ENCODE measurements at places on chromosomes 5 and 9.

DNA sequence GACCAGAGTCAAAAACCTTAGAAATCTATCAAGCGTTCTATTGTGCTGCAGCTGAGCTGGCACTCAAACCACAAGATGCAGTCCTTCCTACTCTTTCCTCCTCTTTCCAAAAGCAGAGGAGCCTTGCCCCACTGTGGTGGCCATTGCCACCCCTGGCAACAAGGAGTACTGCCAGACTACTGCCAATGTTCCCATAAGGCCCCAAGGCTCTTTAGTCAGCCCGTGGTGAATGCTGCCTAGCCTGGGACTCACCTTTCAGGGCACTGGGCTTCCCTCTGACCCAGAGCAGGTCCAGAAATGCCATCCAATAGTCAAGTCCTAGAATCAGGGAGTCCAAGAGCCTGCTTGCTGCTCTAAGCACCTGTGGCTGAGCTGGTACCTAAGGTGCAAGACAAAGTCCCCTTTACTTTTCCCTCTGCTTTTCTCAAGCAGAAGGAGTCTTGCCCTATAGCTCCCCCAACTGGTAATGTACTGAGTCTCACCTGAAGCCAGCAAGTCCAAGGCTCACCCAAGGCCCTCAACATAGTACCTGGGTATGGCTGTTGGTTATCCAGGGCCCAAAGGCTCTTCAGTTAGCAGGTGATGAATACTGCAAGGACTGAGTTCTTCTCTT lies 219.4 kb downstream of the ATPSCKMT start:
- no peak for DNase-seq

GRCh38 chr5:95583992-95584391 lies 29.1 kb downstream of the ARSK start:
- DNase-seq: no peak

- DNase-seq: no peak
Measured at GRCh38 chr9:4116071-4116581, 183.7 kb downstream of the GLIS3 start.

- no peak for DNase-seq
Measured at GRCh38 chr9:131442351-131442750, 48.5 kb downstream of the PRRC2B start.

DNA sequence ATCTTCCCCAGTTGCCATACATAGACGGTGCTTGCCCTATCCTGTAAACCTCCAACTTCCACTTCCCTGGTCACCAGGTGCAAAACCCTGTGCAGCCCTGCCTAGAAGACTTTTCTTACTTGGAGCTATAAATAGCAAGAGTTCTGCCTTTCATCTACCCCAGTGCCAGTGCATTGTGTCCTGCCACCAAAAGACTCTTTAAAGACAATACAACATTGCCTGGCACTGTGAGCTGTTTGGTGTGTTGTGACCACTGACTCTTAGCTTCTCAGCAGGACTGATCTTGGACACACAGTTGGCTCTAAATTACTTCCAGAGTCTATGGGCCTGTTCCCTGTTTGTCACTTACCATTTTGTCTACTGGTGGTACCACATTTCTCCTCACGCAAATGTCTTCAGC lies 608.1 kb downstream of the CDH9 start:
- no peak for DNase-seq

DNA sequence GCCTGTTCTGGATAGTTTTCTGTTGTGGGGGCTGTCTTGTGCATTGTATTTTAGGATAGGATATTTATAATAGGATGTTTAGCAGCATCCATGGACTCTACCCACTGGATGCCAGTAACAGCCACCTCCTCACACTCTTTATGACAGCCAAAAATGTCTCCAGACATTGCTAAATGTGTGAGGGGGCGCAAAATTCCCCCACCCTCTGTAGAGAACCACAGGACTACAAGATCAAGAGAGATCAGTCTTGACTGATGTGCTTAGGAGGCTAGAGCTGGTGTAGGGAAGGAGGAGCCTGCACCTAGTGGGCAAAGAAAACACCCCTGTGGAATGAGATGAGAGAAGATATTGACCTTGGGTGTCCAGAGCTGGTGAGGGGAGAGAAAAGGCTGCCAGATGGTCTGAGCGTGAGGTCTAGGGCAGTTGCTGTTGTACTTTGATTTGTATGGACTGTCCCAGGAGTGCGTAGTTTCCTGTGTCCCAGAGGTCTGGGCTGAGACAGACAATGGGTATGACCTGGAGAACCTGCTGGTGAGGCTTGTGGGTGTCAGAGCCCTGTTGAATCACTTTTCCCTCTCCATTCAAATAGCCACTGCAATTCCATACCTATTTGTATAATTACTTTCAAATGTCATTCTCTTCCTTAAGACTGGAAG lies 16.3 kb downstream of the DAPK1 start:
- no peak for DNase-seq

- no peak for DNase-seq
Measured at GRCh38 chr5:122929001-122929400, 83.6 kb downstream of the SNX24 start.

GRCh38 chr9:69173891-69174615 lies at the start of gene TJP2:
Gene TJP2 (plus strand): TSS chr9:69174277. CDS start chr9:69174373, 96 bp downstream.
- peak; percentile 1 for DNase-seq

- no peak for DNase-seq
Measured at GRCh38 chr5:179680780-179681401, at the start of gene CBY3. Gene CBY3 (minus strand): TSS chr5:179681034. CDS start chr5:179680918, 116 bp downstream.

DNA sequence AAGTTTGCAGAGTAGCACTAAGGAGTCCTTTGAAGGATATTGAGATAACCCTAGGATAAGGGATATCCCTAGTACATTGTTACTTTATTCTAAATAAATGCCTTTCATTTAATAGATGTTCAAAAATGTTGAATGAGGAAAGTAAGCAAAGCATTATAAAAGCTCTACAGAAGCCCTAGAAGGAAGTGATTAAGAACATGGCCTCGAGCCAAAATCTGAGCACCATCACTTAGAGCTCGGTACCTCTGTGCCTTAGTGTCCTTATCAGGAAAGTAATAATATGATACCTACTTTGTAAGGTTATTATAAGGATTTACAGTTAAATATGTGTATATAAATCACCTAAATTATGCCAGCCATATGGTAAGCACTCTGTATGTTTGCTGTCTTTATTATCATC lies 242.6 kb downstream of the KIAA0825 start:
- DNase-seq: no peak

DNA sequence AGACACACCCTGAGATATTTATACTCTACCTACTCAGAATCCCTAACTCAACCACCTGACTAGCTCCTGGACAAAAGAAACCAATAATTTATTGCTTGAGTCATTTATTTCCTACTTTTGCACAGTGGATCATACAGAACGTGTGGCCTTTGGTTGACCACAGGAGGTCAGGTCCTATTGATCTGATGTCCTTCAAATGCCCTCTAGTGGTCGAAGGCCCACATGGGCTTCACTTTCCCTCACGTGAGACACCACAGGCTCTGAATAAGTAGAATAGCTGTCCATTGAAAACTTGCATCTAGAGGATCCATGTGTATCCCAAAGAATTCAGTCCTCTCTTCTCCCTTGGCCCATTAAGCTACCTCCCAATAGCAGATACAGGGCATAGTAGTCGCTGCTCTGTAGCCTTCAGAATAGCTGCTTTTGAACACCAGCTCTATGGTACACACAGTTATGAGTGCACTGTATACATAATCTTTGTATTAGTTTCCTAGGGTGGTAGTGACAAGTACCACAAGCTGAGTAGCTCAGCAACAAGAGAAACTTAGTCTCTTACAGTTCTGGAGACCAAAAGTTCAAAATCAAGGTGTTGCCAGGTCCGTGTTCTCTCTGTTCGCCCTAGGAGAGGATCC lies 177.6 kb upstream of the SMARCA2 start:
- no peak for DNase-seq

- DNase-seq: no peak
Measured at GRCh38 chr5:68382640-68383039, 167.1 kb downstream of the PIK3R1 start.
